ENCODE measurements at places on chromosomes 3 and 15.

GRCh38 chr3:150278843-150279381 lies 129.2 kb upstream of the TSC22D2 start:
- peak; percentile 47 for DNase-seq

GRCh38 chr15:84908564-84908963 lies 24.1 kb downstream of the SLC28A1 start:
- no peak for DNase-seq

- DNase-seq = no peak
These were observed 13.4 kb downstream of the COMMD2 start for GRCh38 chr3:149738876-149739275.

- DNase-seq = no peak
These were observed 7.2 kb upstream of the ELP6 start for GRCh38 chr3:47520756-47521155.

DNA sequence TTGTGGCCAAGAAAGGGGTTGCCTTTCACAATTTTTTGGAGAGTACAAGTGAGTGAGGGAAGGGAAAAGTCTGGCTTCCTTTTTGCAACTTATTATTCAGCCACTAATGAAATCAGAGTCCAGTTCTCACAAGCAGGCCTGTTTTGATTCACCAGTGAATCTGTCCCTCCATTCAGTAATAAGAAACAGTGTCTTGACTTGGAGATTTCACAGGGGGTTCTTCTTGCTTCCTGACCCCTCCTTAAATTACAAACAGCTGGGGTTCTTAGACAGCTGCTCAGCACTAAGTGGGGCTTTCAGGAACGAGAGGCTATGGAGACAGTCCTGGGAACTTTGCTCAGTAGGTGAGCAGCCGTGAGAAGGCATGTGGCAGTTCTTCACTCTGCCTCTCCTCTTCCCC lies 24.5 kb downstream of the SEMA3G start:
- no peak for DNase-seq

DNA sequence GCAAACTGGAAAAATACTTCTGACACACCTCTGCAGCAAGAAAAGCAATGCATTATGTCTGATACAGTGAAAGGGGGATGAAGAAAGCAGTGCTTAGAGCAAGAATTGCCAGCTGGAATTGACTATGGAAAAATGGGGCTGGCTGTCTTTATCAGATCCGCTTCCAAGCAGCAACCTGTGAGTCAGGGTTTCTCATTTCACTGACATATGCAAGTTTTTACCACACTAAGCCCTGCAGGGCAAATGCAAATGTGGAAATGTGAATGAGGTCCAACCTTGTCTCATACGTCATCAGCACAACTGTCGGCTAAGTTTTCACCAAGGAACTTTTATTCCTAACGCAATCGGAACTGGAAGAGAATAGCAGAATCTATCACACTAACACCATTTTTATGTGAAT lies 172.5 kb upstream of the GADL1 start:
- DNase-seq = peak; percentile 86

- peak; percentile 21 for DNase-seq
These were observed 274.5 kb downstream of the FEZF2 start for GRCh38 chr3:62098646-62099365.

- peak; percentile 13 for DNase-seq
These were observed 206.8 kb upstream of the TGFBR2 start for GRCh38 chr3:30399394-30400181.

- no peak for DNase-seq
These were observed 124.8 kb upstream of the GOLIM4 start for GRCh38 chr3:168220556-168220955.

- DNase-seq = peak; percentile 98
These were observed 5.7 kb upstream of the FBLN2 start for GRCh38 chr3:13543253-13543652.

DNA sequence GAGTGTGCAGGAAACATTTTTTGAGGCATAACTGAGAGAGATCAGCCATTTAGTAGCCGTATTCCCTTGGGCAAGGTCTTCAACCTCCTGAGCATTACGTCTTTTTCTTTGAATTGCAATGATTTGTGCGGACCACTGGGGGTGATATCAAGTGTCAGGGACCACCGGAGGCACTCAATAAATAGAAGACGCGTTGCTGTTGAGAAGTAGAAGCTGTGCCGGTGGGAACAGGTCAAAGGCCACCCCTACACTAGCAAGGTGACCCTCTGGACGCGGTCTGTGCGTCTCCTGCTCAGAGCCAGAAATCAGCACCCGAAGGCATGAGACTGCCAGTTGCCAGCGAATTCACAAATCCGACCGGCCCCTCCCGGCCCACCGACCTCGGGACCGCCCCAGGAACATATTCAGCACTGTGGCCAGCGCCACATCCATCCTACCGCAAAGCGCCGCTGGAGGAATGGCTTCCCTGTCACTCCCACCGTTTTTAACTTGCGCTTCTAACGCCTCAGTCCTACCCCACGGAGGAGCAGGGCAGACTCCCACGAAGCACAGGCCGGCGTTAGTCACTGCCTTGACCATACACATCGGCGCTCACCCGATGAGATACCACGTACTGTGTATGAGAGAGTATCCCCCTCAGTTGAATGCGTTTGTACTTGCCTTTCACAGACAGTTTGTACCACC lies 1.4 kb upstream of the GHSR start:
- DNase-seq = peak; percentile 35

GRCh38 chr3:128294999-128295468 lies 141.8 kb downstream of the EEFSEC start:
- DNase-seq = no peak

- no peak for DNase-seq
These were observed 10.0 kb downstream of the MRPS25 start for GRCh38 chr3:15055019-15055557.

GRCh38 chr3:12224181-12225147 lies 64.4 kb upstream of the PPARG start:
- peak; percentile 92 for DNase-seq

GRCh38 chr15:70539409-70539808 lies 223.9 kb downstream of the UACA start:
- DNase-seq = no peak

GRCh38 chr15:42674472-42674871 lies 62.5 kb downstream of the CDAN1 start:
- no peak for DNase-seq

DNA sequence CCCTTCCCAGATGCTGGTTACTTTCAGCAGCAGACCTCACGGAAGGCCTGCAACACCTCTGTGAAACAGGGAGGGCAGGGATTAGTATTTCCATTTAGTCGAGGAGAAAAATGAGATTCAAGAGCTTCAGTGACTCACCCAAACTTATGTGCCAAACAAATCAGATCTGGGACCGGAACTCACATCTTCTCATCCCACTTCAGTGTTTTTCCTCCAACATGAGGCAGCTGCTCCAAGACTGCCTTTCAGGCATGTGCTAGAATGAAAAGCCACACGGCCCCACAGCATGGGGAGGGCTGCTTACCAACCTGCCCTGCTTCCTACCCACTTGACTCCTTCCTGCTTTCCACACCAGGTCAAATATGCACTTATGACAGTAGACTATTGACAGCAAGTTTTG lies 129.4 kb upstream of the SLC24A5 start:
- DNase-seq = no peak

GRCh38 chr15:70055601-70056051 lies 42.1 kb downstream of the TLE3 start:
- no peak for DNase-seq

- DNase-seq = peak; percentile 56
These were observed 808 bp downstream of the BCL6 start for GRCh38 chr3:187744169-187745151.

GRCh38 chr15:40477642-40478327 lies 7.0 kb downstream of the CHST14 start:
- DNase-seq = no peak

GRCh38 chr3:131714585-131715220 lies 211.9 kb upstream of the MRPL3 start:
- DNase-seq = no peak

DNA sequence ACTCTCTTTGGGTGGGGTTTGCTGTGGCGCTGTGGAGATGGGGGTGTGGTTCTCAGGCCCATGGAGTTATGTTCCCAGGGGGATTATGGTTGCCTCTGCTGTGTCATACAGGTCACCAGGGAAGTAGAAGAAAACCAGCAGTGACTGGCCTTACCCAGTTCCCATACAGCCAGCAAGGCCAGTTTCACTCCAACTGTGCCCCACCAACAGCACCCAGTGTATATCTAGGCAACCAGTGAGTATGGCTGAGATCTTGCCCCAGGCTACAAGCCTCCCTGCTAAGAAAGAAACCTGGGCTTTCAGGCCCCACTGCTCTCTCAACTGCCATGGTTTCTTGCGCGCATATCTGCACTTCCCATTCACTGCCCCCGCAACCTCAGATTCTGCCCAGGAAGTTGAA lies 31.4 kb upstream of the RARB start:
- DNase-seq = no peak

GRCh38 chr3:140568842-140569520 lies 108.9 kb upstream of the TRIM42 start:
- no peak for DNase-seq

- DNase-seq = no peak
These were observed 226.2 kb upstream of the ST8SIA2 start for GRCh38 chr15:92167451-92167850.

DNA sequence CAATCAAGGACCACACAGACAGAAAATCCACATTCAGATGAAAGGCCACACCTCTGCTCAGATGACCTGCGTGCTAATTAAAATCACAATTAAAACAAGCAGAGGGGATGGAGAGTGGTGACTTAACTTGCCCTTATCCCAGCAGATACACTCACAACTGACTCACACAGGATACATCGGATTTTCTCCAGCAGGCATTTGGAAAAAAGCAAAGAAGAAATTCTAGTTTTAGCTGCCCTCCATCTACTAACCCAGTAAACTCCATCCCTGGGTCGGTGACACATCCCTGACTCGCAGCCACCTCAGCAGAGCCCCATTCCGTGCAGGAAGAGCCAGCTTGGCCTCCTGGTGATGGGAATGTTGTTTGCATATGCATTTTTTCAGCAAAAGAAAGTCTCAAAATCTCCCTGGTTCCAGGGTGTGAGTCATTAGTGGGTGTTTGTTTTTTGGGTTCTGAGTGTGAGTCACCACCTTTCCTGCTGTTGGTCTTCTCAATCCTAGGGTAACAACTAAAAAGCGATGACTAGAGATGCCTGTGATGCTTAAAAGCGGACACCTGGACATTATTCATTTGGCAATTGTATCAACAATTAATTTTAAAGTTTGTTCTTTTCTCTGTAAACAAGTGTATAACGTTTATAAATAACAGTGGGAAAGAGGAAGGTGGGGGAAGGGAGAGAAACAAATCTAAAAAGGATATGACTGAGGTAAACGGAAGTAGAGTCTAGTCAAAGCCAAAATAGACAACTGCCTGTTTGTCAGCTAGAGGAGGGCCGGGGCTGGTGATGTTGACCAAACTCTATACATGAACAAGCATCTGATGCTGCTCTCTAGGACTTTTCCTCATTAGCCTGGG lies 49.8 kb upstream of the SLC4A7 start:
- peak; percentile 94 for DNase-seq

GRCh38 chr15:46461416-46461815 lies 826.6 kb downstream of the SQOR start:
- DNase-seq = no peak

DNA sequence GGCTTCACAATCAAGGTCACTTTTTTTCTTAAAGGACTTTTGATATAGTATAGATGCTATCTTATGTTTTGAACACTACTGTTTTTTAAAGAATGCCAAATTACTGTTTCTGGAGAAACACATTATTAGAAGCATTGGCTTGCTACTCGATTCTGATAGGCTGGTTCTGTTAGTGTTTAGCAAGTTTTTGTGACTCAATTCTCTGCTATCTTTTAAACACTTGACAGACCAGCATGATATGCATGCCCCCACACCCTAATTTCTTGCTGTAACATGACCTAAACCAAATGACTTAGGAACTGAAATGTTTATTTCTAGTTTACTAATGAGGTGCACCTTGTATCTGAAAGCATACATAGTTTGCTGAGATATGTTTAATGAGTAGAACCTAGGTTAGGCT lies 5.5 kb upstream of the IL20RB start:
- peak; percentile 73 for DNase-seq

DNA sequence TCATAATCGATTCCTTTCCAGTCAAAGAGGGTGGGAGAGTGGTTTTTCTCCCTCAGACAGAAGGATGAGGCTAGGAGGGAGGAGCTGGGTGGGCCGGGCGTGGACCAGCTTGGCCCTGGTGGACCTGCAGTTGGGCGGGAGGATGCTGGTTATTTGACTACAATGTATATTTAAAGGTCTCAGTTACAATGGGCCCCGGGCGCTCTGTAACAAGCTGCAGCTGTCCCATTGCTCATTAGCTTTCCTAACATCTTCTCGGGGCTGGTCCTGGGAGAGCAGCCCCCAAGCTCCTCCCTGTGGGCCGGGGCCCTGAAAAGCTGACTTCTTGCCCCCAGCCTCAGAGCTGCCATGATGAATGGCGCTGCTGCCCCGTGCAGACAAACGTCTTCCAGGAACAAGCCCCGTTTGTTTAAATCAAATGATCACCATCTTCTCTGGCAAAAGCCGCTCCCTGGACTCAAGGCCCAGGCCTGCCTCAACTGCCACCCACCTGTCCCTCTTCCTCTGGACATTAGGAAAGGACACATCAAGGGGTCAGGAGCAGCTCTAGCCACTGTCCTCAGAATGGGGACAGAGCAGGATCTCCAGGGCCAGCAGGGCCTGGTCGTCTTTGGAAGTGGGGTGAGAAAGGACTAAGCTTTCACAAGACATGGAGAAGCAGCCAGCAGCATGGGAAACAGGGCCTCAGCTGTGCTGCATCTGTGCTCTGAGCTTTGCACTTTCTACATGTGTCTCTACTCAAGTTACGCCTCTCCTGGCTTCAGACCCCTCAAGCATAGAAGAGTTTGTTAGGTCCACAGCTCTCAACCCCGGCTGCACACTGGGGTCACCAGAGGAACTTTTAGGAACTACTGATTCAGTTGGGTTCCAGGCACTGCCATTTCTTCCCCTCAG lies 38.6 kb downstream of the MAGEF1 start:
- no peak for DNase-seq

DNA sequence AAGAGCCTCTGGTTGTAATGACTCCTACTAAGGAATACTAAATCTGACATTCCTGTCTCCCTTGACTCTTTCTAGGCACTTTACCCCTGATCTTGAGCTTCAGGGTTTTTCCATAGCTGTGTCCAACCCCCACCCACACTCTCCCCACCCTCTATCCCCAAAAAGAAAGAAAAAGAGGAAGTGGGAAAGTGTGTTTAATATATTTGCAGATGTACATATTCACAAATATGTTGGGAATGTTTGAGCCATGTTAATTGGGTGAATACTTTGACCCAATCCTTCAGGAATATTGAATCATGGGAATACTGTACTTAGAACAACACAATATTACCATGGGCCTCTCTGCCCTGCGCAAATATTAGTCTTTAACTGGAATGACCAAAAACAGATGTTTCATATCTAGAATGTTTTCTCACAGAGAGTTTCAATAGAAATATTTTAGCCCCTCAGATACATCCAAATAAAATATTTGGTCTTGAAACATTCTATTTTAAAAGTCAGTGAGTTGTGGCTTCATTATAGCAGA lies 19.8 kb upstream of the PFN2 start:
- no peak for DNase-seq

Data from fibroblast of villous mesenchyme (primary cell).